GM23338 (cell line): ENCODE measurements at places on chromosomes 2 and 18. TPM values are rescaled to one million over a fixed set of nuclear protein-coding genes. Genes with fewer than 3 reads are reported as not detected.
A peak's percentile ranks its signal among the peaks of the same experiment; 100 is the strongest.

The HNRNPA3 gene
- 151 and 158 TPM in 2 replicates for total RNA-seq

The MEIS1 gene
- total RNA-seq: 0.28 TPM in 1 of 2 replicates, not detected in the other

DNA sequence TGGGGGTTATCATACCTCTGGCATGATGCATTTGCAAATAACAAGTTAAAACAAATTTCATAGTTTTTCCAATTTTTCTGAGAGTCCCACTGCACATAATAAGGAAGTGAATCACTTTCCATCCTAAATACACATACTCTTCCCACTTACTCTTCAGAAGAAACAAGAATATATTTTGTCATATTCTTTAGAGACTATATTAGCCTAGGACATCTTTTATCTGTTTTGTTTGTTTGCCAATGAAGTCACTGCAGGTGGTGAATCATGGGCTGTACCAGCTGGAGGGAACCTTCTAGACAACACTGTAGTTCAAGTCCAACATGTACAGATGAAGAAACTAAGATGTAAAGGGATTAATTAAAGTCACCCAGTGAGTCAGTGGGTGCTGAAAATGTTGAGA is 116.8 kb downstream of the XIRP2 start:
- H3K4me1 ChIP-seq: no peaks in the 10 kb centered on the region
- no peak for DNase-seq
- H3K27me3 ChIP-seq: no peaks in the 10 kb centered on the region
- no peak overlapping the region for H3K4me3 ChIP-seq

DNA sequence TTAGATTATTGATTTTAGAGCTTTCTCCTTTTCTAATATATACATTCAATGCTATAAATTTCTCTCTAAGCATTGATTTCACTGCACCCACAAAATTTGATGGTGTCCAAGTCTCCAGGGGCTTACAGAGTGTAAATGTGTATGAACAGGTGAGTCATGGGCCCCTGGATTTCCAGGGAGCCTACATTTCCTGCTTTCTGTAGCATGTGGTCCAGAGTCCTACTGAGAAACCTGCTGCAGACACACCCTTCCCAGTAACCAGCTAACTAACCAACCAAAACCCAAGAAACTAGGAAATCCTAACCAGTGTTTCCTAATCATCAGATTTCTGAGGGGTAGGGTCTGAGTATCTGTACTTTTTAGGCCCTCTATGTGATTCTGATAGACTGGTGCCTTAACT is 39.5 kb upstream of the TANC1 start:
- no peaks in the 10 kb centered on the region for H3K36me3 ChIP-seq
- H3K4me3 ChIP-seq: no peak overlapping the region
- no peaks in the 10 kb centered on the region for H3K27me3 ChIP-seq
- H3K4me1 ChIP-seq: peaks cover 8% of the 10 kb centered on the region
- DNase-seq: no peak
- H3K27ac ChIP-seq: no peak overlapping the region

DNA sequence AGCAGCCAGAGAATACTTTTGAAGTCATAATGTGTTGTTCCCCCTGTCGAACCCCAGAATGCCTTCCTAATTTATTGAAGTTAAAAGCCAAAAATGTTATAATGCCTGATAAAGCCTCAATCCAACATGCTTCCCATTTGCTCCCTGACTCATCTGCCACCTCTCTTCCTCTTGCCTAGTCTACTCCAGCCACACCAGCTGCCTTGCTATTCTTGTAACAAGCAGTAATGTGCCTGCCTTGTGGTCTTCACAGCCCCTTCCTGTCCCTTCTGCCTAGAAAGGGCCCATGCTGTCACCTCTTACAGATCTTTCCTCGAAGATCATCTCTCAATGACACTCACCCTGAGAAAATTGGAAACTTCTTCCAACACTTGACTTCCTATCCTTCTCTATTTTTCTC is 231.6 kb upstream of the CDH2 start:
- DNase-seq: no peak
- H3K27ac ChIP-seq: no peak overlapping the region
- H3K36me3 ChIP-seq: no peaks in the 10 kb centered on the region

The RTP5 gene
- total RNA-seq: 0.50 TPM in 1 of 2 replicates, not detected in the other

- no peak overlapping the region for H3K4me3 ChIP-seq
- H3K27me3 ChIP-seq: no peaks in the 10 kb centered on the region
- no peak overlapping the region for H3K27ac ChIP-seq
- DNase-seq: no peak
- H3K4me1 ChIP-seq: no peaks in the 10 kb centered on the region
- no peaks in the 10 kb centered on the region for H3K36me3 ChIP-seq
Observed at GRCh38 chr2:157359628-157360027, 34.0 kb upstream of the ERMN start.

GRCh38 chr2:235155163-235155562 is 203.3 kb downstream of the SH3BP4 start:
- H3K27ac ChIP-seq: no peak overlapping the region
- DNase-seq: no peak
- peaks cover 8% of the 10 kb centered on the region for H3K4me1 ChIP-seq
- H3K36me3 ChIP-seq: no peaks in the 10 kb centered on the region

The TANC1 gene
- 8.5 and 9.5 TPM in 2 replicates for total RNA-seq

GRCh38 chr2:96143231-96143847 is 1.9 kb downstream of the DUSP2 start:
- no peaks in the 10 kb centered on the region for H3K36me3 ChIP-seq
- DNase-seq: no peak
- H3K27ac ChIP-seq: no peak overlapping the region
- peaks cover 30% of the 10 kb centered on the region for H3K27me3 ChIP-seq
- H3K4me3 ChIP-seq: no peak overlapping the region

The STAT4 gene
- total RNA-seq: 0.16 and 0.52 TPM in 2 replicates

DNA sequence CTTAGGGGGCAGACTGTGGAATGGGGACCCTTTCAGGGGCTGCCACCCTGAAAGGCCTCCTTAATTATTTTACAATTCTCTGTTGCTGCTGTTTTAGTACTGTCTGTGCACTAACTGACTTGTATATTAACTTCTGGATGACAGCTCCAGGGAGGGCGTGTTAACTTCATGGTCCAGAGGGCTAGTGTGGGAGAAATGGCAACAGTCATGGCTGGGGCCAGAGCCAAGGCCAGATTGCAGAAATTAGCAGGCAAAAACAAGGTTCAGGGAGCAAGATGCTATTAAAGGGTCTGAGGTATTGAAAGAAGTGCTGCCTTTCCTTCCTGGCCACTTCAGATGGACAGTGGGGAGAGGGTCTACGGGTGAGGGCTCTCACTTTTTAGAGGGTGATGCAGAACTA is 9.1 kb downstream of the WIPF1 start:
- DNase-seq: no peak
- no peaks in the 10 kb centered on the region for H3K27me3 ChIP-seq
- peaks cover 15% of the 10 kb centered on the region for H3K4me1 ChIP-seq

- DNase-seq: no peak
- H3K27me3 ChIP-seq: no peaks in the 10 kb centered on the region
- no peaks in the 10 kb centered on the region for H3K36me3 ChIP-seq
- H3K27ac ChIP-seq: no peak overlapping the region
Observed at GRCh38 chr2:6353669-6354068, 512.0 kb downstream of the CMPK2 start.

The PAX8 gene
- 0.16 and 0.21 TPM in 2 replicates for total RNA-seq

The PLB1 gene
- total RNA-seq: 0.21 TPM in 1 of 2 replicates, not detected in the other

The EPHA4 gene
- 6.2 and 7.2 TPM in 2 replicates for total RNA-seq

GRCh38 chr2:21372654-21373053 is 248.9 kb downstream of the TDRD15 start:
- no peak overlapping the region for H3K4me3 ChIP-seq
- H3K36me3 ChIP-seq: no peaks in the 10 kb centered on the region
- DNase-seq: peak; percentile 65
- H3K4me1 ChIP-seq: no peaks in the 10 kb centered on the region
- no peaks in the 10 kb centered on the region for H3K27me3 ChIP-seq
- H3K27ac ChIP-seq: no peak overlapping the region

The SCYGR1 gene
- not detected in 2 replicates for total RNA-seq

DNA sequence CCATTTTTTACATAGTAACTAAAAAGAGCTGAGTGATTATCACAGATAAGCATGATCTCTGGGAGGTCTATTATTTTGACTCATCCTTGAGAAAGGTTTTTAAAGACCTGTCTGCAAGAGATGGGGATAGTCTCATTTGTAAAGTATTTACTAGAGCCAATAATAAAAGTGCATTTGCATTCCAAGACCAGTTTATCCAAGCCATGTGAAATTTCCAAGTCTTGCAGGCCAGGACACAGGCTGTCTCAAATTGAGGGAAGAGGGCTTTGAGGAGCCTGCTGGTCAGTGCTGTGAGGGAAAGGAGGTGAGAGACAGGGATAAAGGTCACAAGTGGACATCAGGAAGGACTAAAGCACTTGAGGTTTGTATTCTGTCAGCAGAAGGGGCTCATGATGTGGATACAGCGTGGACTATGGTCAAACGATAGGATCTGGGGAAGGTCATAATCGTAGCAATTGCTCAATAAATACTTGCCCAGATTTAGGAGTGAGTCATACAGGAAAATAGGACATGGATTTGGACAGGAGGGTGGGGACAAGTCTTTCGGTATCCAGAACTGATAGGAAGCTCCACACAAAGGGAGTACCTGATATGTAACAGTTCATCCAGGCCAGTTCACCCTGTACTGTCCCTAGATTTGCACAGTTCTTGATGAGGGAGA is 6.6 kb upstream of the CDH2 start:
- no peak overlapping the region for H3K27ac ChIP-seq
- H3K4me1 ChIP-seq: peaks cover 38% of the 10 kb centered on the region
- DNase-seq: no peak
- no peak overlapping the region for H3K4me3 ChIP-seq

GRCh38 chr2:127660291-127660578 is 14.3 kb downstream of the GPR17 start:
- no peak overlapping the region for H3K4me3 ChIP-seq
- no peaks in the 10 kb centered on the region for H3K36me3 ChIP-seq
- no peaks in the 10 kb centered on the region for H3K4me1 ChIP-seq
- no peak for DNase-seq

- no peak overlapping the region for H3K27ac ChIP-seq
- no peaks in the 10 kb centered on the region for H3K36me3 ChIP-seq
- no peaks in the 10 kb centered on the region for H3K27me3 ChIP-seq
- no peaks in the 10 kb centered on the region for H3K4me1 ChIP-seq
- H3K4me3 ChIP-seq: no peak overlapping the region
Observed at GRCh38 chr2:37934591-37935513, 9.8 kb downstream of the RMDN2 start.

The MC5R gene
- total RNA-seq: 0.54 TPM in 1 of 2 replicates, not detected in the other

GRCh38 chr2:234373060-234373459 is 123.8 kb downstream of the ARL4C start:
- H3K27ac ChIP-seq: no peak overlapping the region
- H3K4me1 ChIP-seq: peaks cover 3% of the 10 kb centered on the region

The CRYGD gene
- 3.0 and 3.4 TPM in 2 replicates for total RNA-seq

- no peak overlapping the region for H3K27ac ChIP-seq
- DNase-seq: no peak
- H3K36me3 ChIP-seq: no peaks in the 10 kb centered on the region
- H3K4me3 ChIP-seq: no peak overlapping the region
Observed at GRCh38 chr2:190574169-190574568, 39.6 kb upstream of the NEMP2 start.

The VWA3B gene
- not detected in 2 replicates for total RNA-seq

GRCh38 chr2:207771421-207771820 is 1.7 kb upstream of the FZD5 start:
- H3K36me3 ChIP-seq: no peaks in the 10 kb centered on the region
- no peak overlapping the region for H3K27ac ChIP-seq
- no peak for DNase-seq
- peak overlapping the region; percentile 89 for H3K4me3 ChIP-seq

DNA sequence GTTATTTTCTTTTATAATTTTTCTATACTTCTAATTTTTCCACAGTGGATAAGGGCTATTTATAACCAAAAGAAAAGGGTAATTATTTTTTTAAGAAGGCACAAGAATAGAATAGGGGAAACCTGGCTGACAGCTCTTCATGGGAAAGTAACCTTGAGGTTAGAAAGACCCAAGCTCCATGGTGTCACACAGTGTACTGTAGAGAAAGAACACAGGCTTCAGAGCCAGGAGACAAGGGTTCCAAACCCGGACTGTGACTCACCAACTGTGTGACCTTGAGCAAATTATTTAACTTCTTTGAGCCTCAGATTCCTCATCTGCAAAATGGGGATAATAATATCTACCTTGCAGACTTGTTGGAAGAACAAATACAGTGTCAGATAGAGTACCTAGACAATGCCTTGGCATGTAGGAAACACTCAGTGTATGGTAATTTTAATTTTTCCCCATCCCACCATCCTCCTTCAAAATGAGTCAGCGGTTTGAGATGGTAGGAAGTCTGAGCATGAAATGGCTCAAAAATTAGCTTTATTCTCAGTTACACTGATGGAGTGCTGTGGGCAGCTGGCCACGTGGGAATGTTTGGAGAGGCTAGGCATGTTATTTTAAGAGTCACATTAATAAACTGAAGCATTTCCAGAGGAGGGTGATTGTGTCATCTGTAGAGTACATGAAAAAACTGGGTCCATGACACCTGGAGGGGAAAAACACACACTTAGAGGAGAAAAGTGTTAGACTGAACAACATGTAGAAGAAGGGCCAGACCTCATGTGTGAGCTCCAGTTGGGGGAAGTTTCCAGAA is 36.7 kb downstream of the TMEM37 start:
- H3K4me3 ChIP-seq: no peak overlapping the region
- no peak overlapping the region for H3K27ac ChIP-seq
- no peaks in the 10 kb centered on the region for H3K36me3 ChIP-seq
- DNase-seq: no peak
- H3K27me3 ChIP-seq: no peaks in the 10 kb centered on the region
- peaks cover 8% of the 10 kb centered on the region for H3K4me1 ChIP-seq

The METTL8 gene
- 54.4 and 60.9 TPM in 2 replicates for total RNA-seq

DNA sequence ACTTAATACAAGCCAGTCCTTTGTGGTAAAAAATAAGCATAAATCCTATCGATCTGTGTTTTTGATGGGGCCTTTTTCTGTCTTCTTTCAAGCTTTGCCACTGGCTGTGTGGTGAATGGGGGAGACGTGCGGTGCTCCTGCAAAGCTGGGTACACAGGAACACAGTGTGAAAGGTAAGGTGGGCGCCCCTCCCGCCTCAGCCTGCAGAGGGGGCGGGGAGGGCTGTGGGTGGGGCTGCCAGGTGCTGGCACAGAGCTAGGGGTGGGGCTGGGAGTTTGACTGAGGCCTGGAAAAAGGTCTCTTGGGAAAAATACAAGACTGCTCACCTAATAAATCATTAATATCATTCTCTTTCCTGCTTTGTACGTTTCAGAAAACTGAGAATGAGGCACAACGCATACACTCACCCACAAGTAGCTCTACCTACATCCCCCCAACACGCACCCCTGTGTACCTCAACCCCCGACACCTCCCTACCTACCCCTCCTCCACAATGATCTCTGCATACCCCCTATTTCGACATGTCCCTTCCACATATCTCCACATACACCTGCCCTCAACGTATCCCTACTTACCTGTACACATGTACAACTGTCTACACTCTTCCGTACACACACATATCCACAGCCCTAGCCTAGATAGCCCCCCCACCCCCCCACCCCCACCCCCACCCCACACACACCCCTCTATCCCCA is 129.7 kb upstream of the TTC39C start:
- H3K36me3 ChIP-seq: no peaks in the 10 kb centered on the region
- peaks cover 18% of the 10 kb centered on the region for H3K4me1 ChIP-seq
- H3K27ac ChIP-seq: no peak overlapping the region
- H3K27me3 ChIP-seq: no peaks in the 10 kb centered on the region
- DNase-seq: peak; percentile 45
- no peak overlapping the region for H3K4me3 ChIP-seq

GRCh38 chr2:176392249-176392648 is 123.0 kb downstream of the MTX2 start:
- peaks cover 5% of the 10 kb centered on the region; the same call in 1 of the 2 replicates for H3K4me1 ChIP-seq
- no peak for DNase-seq
- H3K27ac ChIP-seq: no peak overlapping the region

- no peaks in the 10 kb centered on the region for H3K27me3 ChIP-seq
- H3K27ac ChIP-seq: no peak overlapping the region
- no peaks in the 10 kb centered on the region for H3K4me1 ChIP-seq
Observed at GRCh38 chr2:157420771-157421323, 23.0 kb downstream of the CYTIP start.
